ENCODE measurements at places on chromosomes 7 and 10.

DNA sequence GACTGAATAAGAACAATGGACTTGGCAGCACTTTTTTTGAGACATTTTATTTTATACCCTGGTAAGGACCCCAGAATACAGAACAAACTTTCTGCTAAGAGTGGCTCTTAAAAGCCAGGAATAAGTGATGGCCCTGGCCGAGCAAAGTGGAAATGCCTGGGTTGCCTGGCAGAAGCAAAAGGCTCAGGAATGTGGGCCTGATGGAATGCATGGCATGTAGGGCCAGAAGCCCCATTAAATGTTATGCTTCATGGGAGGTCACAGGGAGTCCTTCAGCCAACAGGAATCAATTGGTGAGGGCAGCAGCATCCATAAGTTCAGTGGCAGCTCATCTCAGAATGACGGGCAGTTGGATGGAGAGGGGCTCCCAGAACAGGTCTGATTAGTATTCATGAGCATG, 301.5 kb upstream of the CACNA2D1 start:
- DNase-seq, result no peak

GRCh38 chr10:52668024-52668423, 104.6 kb downstream of the MBL2 start:
- DNase-seq, result no peak

DNA sequence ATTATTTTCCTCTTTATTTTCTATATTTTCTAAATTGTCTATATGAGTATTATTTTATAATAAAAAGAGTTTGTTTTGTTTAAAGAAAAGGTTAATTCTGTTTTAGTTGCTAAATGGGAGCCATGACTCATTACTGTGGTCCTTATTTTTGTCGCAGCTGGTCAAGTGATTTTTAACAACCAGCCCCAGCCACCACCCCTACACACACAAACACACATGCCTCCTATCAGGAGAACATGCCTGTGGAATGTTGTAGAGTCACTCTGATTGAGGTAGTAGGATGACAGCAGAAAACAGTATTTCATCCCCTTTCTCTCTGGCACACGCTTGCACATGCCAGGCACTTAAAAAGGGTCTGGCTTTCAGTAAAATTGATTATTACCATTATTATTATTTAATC, 68.6 kb upstream of the GDF10 start:
- DNase-seq, result no peak

DNA sequence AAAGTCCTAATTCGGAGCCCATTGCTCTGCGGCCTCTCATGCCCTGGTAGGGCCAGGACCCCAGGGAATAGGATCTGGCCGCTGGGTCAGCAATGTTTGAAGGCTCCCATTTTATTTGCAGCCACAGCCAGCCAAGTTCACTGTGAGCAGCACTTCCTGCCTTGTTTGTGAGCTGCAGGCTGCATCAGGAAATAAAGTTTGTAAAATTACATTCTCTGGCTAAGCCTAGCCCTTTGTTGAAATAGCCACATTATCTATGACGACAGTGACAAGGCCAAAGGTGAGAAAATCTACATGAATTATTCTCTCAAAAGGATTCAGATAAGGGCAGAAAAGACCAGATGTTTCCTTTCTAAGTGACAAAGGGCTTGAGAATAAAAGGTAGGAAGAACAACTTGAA, 23.7 kb upstream of the ITGB1 start:
- no peak for DNase-seq

DNA sequence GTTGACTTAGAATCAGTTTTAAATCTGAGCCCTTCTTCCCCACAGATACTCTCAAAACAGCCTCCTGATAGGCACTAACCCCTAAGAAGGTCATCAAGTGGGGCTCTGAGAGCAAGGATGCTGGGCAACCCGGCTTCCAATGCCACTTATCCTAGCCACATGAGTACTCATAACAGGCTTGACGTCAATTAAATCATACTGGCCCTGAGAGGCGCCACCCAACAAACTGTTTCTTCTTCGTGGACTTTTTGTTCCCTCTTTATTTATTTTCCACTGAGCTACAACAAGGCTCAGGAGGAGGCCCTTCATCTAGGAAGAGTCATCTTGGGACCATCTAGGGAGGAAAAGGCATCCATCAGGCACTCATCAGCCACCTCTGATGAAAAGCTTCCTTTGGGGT, 255.9 kb downstream of the KCNMA1 start:
- DNase-seq, result no peak

GRCh38 chr10:71713135-71714030, 6.2 kb downstream of the C10orf105 start:
- no peak for DNase-seq

DNA sequence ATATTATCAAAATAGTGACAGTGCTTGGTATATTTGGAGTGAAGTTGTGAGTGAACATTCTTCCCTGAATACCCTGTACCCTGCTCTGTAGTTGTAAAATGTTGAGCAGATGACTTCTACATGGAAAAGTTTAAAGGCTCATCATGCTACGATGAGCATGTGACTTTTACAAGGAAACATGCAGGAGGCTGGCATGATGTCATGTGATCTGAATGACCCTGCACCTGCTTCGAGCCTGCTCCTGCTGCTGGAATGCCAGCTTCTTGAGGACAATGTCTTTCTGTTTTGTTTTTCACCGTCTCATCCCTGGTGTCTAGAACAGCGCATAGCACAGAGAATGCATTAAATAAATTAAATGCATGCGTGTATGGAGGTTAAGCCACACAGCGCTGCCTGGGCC, 5.4 kb upstream of the INPP5A start:
- DNase-seq, result no peak

GRCh38 chr10:132101529-132101928, 35.8 kb downstream of the JAKMIP3 start:
- no peak for DNase-seq

- DNase-seq, result no peak
These were observed 4.9 kb downstream of the PKD2L1 start for GRCh38 chr10:100325158-100325557.

DNA sequence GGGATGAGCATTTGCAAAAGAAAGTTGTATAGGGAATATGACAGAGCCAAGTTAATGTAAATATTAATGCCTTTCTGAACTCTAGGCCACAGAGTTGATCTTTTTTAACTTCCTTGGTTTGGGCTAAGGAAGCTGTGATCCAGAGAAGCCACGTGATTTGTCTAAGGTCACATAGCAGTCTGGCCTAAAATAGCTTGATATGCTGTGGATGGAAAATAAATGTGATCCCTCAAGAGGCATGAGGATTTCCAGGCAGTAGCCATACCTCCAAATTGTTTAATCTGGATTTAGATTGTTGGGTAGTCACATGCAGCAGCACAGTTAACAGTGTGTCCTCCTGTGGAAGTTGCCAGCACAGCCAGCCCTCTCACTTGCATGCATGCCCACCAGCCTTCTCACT, 165.7 kb upstream of the LANCL2 start:
- no peak for DNase-seq

- DNase-seq, result no peak
These were observed 440.2 kb upstream of the MKI67 start for GRCh38 chr10:128566361-128566968.

DNA sequence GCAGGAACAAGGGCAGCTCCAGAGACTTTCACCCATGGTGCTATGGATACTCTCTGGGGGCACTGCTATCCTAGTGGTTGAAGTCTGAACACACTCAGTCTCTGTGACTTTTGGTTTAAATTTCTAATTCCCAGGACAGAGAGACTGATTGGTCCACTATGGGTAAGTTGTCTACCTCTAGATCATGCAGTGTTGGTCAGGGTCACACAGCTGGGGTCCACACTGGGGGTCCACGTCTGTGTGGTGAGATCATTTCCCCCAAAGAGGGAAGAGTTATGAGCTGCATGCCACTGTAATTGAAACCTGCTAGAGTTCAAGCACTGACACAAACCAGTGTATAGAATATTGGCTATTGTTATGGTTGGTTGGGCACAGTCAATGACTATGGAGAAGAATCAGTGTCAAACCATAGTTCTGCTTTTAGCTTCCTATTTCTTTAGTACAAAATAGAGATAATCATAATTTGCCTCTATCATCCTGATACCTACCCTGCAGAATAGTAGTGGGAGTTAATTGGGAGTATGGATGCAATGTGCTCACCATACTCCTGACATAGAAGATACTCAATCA, 101.6 kb downstream of the PRTFDC1 start:
- DNase-seq, result no peak

- DNase-seq, result no peak
These were observed 921.7 kb upstream of the KCND2 start for GRCh38 chr7:119351320-119351719.

DNA sequence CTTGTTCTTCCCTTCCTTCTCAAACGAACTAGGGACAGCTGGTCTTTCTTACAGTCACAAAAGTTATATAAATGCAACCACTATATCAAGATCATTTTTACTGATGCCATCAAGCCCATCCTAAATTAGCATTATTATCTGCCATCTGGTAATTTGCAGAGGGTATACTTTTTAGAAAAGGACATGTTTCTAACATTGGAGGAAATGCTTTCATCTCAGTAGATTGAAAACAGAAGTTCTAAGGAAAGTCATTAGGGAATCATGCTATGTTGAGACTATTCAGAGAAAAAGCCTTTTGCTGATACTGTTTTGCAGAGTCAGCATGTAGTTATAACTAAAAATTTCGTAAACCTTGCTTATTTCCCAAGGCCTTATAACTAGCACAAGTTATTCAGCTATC, 146.7 kb downstream of the WNT2 start:
- DNase-seq, result no peak

DNA sequence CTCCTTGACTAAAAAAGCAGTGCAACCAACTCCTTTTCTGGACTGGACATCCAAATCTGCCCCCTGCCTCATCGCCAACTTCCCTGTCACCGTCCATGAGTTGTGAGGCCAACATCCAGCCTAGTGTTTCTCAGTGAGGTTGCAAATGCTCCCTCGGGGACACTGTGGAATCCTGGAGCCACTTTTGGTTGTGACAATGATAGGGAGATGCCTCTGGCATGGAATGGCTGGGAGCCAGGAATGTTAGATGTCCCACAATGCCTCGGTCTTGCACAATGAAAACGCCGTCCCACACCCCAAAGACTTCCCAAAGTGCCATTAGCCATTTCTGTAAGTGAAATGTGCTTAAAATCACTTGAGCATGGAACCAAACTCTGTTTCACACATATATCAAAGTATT, 105.2 kb downstream of the OSBPL3 start:
- no peak for DNase-seq

- peak; percentile 24 for DNase-seq
These were observed 965 bp downstream of the ZCCHC24 start for GRCh38 chr10:79444199-79445119.

DNA sequence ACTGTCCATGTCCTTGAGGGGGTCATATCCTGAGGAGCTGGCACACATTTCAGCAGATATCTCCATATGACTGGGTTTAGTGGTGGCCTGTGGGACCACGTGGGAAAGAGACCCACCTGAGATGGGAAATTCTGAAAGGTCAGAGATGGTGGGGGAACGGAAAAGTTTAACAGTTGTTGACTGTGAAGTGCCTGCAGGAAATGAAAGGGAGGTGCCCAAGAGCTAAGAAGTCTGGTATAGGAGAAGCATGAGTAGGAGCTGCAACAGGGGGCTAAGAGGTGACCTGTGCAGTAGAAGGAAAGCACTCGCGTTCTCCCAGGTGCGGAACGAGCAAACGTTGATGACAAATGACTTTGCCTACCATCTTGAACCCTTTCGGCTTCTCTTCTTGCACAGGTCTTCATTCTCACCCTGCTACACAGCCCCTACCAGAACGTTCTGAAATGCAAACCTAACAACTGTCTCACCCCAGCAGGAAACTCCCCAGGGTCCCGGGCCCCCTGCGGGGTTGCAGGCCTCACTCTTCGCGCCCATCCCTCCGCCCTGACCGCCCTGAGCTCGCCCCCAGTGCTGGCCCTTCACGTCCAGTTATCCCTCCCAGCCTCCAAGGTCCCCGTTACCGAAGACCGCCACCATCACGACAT, 9.8 kb upstream of the FXYD4 start:
- no peak for DNase-seq

All from activated T-cell treated with anti-CD3 and anti-CD28 coated beads for 4 hours (primary cell).